ENCODE measurements at places on chromosomes 3 and 15.
A peak's percentile ranks its signal among the peaks of the same experiment; 100 is the strongest.

DNA sequence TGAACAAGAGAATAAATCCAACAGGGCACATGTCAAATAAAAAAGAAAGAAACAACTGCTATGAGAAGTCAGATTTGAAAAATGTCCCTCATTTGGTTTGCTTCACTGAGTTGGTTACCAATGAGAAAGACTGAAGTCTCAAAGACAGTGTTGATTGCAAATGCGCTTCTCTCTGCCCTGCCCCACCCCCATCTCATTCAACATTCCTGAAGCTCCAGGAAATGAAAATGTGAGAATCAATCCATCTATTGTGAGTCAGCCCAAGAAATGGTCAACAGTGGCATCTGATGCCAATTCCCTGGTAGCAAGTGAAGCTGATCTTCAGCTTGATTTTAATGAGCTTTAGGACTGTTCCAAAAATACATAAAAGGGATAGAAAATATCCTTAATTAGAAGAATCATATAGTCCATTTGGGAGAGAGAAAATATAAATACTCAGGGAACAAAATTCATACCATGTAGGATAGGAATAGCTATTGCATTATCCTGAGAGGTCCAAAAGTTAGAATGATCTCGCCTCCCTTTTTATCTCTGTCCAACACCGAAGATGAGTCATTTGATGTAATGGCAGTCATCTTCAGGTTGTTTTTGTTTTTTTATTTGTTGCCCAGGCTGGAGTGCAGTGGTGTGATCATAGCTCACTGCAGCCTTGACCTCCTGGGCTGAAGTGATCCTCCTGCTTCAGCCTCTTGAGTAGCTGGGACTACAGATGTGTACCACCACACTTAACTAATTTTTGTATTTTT lies 200.3 kb upstream of the UMPS start:
- no peak for DNase-seq

DNA sequence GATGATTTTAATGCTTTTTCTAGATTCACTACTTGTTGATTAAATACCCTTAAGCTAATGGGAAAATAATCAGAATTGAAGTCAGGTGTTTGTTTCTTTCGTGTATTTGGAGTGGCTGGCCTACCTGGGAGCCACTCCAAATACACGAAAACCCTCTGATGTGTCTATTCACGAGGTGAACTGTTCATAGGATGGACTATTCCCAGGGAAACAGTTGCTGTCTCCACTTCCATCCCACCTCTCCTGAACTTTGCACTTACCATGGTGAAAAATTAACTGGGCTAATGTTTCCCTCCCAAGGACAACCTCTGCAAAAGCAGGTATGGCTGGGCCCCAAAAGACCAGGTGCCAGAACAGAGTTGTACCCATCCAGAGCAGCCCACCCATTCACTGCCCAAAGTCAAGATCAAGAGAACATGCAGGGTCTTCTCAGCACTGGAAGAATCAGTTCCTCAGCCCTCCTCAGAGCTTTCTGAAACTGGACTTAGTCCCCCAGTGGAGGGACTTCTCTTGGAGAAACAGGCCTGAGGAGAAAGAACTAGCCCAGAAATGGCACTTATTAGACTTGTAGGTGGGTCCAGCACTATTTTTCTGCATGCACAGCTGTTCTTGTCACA lies 2.9 kb upstream of the SMAD3 start:
- DNase-seq: no peak

- no peak for DNase-seq
Measured at GRCh38 chr3:141682007-141682406, 56.1 kb upstream of the RNF7 start.

- DNase-seq: no peak
Measured at GRCh38 chr3:47762233-47762632, 19.5 kb downstream of the SMARCC1 start.

DNA sequence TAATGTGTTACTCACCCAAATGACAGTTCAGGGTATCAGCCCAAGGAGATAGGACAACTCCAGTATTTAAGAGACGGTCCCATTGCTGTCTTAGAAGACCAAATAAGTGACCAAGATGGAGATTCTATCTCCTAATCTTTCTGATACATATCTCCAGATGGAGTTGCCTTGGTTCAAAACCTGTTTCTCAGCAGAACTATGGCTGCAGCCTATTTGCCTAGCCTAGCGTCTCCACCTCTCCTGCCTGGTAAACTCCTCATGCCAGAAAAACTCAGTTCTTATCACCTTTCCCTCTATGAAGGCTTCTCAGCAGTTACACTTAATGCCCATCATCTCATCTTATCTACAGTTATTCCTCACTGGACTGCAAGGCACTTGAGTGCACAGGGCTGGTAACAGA lies 1.2 kb upstream of the CSPG5 start:
- no peak for DNase-seq

DNA sequence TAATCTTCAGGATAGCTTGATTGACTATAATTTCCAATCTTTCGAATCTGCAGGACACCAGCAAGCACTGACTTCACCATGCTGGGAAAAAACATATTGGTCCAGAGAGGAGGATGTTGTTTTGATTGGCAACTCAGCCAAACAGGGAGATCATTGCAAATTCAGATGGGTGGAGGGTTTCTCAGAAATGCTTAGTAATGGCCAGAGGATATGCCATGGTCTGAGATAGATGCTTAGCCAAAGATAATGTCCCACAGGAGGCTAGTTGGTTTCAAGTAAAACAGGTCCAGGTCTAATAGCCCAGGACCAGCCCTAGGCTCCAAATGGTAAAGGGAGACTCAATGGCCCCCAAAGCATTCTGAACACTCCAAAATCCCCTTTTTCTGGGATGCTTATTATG lies 46.7 kb upstream of the CCDC80 start:
- no peak for DNase-seq

DNA sequence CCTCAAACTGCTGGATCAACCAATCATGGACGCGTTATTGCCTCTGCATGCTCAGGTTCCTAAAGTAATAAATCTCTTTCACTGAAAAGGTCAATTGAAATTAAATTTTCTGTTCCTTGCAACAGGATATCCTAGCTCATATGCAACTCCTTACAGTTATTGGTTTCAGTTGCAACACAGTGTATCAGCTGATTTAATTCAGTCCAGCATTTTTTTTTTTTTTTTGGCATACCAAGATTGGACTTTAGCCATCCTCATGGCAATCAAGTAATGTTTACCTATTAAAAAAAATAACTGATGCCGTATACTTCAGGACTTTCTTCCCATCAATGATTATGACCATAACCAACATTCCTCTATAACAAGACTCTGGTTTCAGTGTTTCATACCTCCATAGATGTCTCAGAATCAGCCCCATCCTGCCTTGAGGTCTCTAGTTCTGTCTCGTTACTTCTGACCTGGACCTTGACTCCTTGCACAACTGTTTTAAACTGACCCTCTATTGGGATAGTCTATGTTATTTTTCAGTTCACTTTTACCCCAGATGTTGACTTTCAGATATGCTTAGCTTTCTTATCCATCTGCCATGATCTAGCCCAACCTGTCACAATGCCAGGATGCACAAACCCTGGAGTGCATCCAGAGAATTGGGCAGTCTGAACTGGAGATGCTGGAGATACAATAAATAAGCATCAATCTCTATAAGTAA lies 265.0 kb upstream of the GADL1 start:
- DNase-seq: peak; percentile 55

GRCh38 chr3:156351783-156352182 lies 203.1 kb downstream of the SSR3 start:
- DNase-seq: no peak

GRCh38 chr3:10935028-10935427 lies 57.5 kb upstream of the SLC6A1 start:
- no peak for DNase-seq

GRCh38 chr3:59027607-59028006 lies 22.2 kb downstream of the CFAP20DC start:
- no peak for DNase-seq

GRCh38 chr3:178289544-178290160 lies 246.6 kb upstream of the KCNMB2 start:
- DNase-seq: no peak

GRCh38 chr3:188439080-188439479 lies 285.1 kb downstream of the LPP start:
- no peak for DNase-seq

DNA sequence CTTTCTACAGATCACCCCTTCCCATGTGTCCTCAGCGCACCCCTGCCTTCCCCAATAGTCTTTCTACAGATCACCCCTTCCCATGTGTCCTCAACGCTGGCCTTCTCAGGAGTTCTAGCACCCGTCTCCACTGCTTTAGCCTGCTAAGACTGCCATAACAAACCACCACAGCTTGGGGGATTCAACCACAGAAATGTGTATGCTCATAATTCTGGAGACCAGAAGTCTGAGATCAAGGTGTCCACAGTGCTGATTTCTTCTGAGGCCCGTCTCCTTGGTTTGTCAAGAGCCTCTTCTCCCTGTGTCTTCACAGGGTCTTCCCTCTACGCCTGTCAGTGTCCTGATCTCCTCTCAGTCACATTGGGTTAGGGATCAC lies 68.1 kb upstream of the CGNL1 start:
- DNase-seq: no peak

GRCh38 chr3:171822431-171823106 lies 12.3 kb upstream of the PLD1 start:
- DNase-seq: no peak

GRCh38 chr3:104582092-104582491 lies 784.6 kb upstream of the ALCAM start:
- DNase-seq: no peak

DNA sequence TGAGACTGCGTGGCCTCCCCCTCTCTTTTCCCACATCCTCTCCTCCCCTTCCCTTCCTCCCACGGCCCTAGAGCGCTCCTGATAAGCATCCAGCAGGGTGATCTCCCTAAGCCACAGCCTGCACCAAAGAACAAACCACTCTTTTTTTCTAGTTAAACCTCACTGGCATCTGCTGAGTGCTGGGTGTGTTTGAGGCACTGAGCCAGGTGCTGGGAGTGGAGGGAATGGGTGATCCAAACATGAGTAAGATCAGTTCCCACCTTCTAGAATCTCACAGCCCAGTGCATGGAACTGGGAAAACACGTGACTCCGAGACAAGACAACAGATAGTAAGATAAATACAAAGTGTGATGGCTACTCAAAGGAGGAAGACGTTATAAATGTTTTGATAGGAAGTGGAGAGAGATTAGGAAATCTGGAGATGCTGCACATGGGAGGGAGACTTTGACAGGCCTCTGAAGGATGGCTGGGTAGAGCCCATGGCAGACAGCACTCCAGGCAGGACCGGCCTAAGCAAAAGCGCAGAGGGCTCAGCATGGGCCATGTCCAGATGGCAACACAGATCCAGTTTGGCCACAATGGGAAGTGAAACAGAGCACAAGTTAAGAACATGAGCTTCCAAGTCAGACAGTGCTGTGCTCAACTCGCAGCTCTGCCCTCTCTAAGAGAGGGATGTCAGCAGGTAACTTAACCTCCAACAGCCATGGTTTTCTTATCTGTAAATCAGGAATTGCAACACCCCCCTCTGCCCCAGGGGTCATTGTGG lies 55.6 kb downstream of the CCR3 start:
- DNase-seq: no peak

- DNase-seq: no peak
Measured at GRCh38 chr3:78163379-78163778, 1123.5 kb downstream of the ROBO2 start.
